ENCODE measurements at places on chromosomes 3 and 15. TPM values are rescaled to one million over a fixed set of nuclear protein-coding genes. Genes with fewer than 3 reads are reported as not detected.

GRCh38 chr15:51585986-51586385 is 36.6 kb downstream of the DMXL2 start:
- no peak overlapping the region for H3K4me3 ChIP-seq
- no peaks in the 10 kb centered on the region for H3K4me1 ChIP-seq
- DNase-seq = no peak
- no peak overlapping the region for H3K27ac ChIP-seq
- no peaks in the 10 kb centered on the region for H3K36me3 ChIP-seq
- H3K27me3 ChIP-seq = peaks cover 2% of the 10 kb centered on the region

DNA sequence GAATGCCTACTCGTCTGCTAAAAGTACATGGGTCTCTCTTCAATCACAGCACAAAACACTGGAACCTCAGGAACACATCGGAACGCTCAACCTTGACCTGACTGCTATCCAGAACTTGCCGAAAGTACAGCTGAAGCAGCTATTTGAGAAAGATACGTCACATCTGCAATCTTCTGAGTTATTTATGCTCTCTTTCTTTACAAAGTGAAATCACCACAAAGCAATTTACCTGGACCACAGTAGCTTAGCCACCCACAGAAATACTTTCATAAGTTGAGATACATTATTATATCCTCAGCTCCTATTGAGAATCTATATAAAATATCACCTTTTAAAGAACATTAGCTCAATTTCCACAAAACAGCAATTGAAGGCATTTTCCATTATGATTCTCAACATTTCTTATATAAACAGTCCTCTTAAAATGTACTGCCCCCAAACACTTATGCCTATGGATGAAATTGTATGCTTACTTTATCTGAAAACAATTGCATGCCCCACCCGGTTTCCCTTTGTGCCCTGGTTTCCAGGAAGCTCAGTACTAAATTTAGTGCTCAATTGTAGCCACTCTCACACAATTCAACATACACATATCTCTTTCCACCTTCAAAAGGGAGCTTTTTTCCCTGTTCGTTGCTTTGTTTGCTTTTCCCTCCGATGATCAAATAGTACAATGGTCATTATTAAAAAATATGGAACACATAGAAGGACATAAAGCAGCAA is 31.8 kb downstream of the HEG1 start:
- no peak for DNase-seq
- H3K4me3 ChIP-seq = no peak overlapping the region
- peaks cover 58% of the 10 kb centered on the region for H3K36me3 ChIP-seq
- no peaks in the 10 kb centered on the region for H3K27me3 ChIP-seq
- peaks cover 32% of the 10 kb centered on the region for H3K4me1 ChIP-seq

DNA sequence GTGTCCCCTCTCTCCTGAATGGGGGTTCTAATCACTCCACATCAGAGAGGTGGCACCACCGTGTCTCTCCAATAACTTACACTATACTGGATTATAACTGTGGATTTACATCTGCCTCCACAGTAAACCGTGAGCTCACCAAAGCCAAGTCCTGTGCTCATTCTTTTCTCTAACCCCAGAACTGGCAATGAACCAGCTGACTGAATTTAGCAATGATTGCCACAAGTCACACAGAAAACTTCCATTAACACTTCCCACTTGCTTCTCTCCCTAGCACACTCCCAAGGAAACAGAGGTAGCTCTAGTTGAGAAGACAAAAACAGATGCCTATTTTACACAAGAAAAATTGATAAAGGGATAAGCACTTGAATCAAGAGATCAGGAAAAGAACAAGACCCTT is 361.3 kb downstream of the ULK4 start:
- no peak overlapping the region for H3K4me3 ChIP-seq
- H3K4me1 ChIP-seq = no peaks in the 10 kb centered on the region
- H3K27ac ChIP-seq = no peak overlapping the region

The SLC28A2 gene
- total RNA-seq = not detected

GRCh38 chr15:100349321-100349695 is 7.5 kb upstream of the ADAMTS17 start:
- no peaks in the 10 kb centered on the region for H3K27me3 ChIP-seq
- no peak overlapping the region for H3K27ac ChIP-seq
- no peaks in the 10 kb centered on the region for H3K4me1 ChIP-seq
- no peaks in the 10 kb centered on the region for H3K36me3 ChIP-seq
- DNase-seq = no peak

The PIGZ gene
- 0.72 TPM for total RNA-seq

The SUSD5 gene
- not detected for total RNA-seq

DNA sequence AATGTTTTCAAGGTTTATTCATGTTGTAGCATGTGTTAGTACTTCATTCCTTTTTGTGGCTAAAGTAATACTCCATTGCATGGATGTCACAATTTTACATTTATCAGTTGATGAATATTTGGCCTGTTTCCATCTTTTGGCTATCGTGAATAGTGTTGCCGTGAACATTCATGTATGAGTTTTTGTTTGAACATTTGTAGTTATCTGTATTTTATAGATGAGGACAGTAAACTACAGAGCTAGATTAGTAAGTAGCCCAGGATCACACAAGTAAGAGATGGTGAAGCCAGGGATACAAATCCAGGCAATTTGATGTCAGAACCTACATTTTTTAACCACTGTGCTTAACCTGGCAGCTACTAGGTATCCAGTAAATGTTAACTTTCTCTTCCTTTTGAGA is 63.2 kb downstream of the ASTE1 start:
- no peak for DNase-seq
- H3K36me3 ChIP-seq = peaks cover 4% of the 10 kb centered on the region
- H3K27me3 ChIP-seq = no peaks in the 10 kb centered on the region

DNA sequence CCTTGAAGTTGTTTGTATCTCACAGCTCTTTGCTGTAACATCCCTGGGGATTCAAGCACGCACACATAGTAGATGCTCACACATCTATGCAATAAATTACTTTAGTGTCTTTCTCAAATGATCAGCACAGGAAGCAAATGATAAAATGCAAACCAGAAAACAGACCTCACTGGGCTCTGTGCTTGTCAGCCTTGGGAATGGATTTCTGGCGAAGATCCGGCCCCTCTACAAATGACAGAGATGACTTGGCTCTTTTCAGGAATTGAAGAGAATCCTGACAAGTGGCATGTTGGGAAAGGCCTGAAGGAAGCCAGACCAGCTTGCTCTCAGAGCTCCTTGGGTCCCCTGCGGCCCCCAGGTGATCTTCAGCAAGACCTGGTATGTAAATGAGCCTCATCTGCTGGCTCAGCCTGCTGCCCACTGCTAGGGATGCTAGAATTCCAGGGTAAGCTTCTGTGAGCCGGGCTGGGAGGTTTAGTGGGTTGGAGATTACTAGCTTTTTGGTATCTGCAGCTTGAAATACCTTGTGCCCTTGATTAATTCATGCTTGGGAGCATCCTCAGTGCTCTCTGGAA is 54.1 kb downstream of the LPP start:
- H3K4me1 ChIP-seq = no peaks in the 10 kb centered on the region
- H3K27me3 ChIP-seq = no peaks in the 10 kb centered on the region
- no peak overlapping the region for H3K4me3 ChIP-seq
- peaks cover 4% of the 10 kb centered on the region for H3K36me3 ChIP-seq

GRCh38 chr3:111823341-111823855 is 35.7 kb upstream of the PHLDB2 start:
- H3K4me1 ChIP-seq = no peaks in the 10 kb centered on the region
- H3K27me3 ChIP-seq = no peaks in the 10 kb centered on the region
- no peak for DNase-seq
- H3K27ac ChIP-seq = no peak overlapping the region
- no peak overlapping the region for H3K4me3 ChIP-seq

DNA sequence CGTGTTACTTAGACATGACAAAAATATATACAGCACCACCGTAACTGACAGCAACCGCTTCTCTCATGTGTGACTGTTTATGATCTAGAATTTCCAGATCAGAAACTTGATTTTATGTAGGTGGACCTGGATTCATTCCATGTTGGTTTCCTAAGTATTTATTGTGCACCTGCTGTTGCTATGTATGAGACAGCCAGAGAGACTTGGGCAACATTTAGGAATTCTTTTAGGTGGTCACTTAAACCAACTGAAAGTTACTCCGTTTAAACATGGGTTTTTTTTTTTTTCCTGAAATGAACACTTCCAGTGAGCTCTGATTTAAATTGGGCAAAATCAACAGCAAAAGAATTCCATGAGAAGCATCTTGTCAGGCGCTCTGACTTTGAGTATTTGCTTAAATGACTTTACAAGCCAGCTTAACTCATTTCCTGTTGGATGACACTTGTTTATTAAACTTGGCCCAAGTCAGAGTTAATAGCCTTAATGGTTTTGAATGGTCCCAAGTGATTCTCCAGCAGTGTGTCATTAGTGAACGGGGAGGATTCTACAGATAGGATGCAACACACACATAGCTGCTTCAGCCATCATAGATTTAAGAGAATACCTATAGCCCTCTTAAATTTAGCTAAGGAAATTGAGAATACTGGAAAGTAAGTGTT is 31.8 kb downstream of the MITF start:
- H3K27ac ChIP-seq = no peak overlapping the region
- no peaks in the 10 kb centered on the region for H3K27me3 ChIP-seq
- no peaks in the 10 kb centered on the region for H3K36me3 ChIP-seq
- H3K4me1 ChIP-seq = no peaks in the 10 kb centered on the region

GRCh38 chr15:94582368-94582767 is 351.0 kb downstream of the MCTP2 start:
- peaks cover 10% of the 10 kb centered on the region for H3K27me3 ChIP-seq
- no peak overlapping the region for H3K27ac ChIP-seq
- no peaks in the 10 kb centered on the region for H3K36me3 ChIP-seq
- peaks cover 16% of the 10 kb centered on the region for H3K4me1 ChIP-seq
- no peak overlapping the region for H3K4me3 ChIP-seq
- no peak for DNase-seq

The COLQ gene
- total RNA-seq = 10.2 TPM

DNA sequence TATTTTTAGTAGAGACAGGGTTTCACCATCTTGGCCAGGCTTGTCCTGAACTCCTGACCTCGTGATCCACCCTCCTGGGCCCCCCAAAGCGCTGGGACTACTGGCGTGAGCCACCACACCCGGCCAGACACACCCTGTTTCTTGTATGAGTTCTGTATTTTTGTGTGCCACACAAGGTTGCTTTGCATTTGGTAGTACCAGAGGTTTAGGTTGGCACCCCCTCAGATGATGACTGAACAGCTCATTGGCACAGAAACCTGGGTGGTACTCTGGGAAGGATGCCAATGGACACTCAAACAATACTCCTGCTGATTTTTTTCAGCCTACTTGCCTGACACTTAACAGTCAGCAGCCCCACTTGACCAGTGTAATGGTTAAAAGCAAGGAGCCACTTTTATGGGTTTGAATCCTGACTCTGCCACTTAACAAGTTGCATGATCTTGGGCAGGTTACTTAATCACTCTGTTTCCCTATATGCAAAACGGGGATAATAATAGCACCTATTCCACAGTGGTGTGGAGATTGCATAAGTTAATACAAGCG is 39.2 kb upstream of the BCL2A1 start:
- no peak overlapping the region for H3K4me3 ChIP-seq
- H3K36me3 ChIP-seq = no peaks in the 10 kb centered on the region
- H3K27me3 ChIP-seq = no peaks in the 10 kb centered on the region

DNA sequence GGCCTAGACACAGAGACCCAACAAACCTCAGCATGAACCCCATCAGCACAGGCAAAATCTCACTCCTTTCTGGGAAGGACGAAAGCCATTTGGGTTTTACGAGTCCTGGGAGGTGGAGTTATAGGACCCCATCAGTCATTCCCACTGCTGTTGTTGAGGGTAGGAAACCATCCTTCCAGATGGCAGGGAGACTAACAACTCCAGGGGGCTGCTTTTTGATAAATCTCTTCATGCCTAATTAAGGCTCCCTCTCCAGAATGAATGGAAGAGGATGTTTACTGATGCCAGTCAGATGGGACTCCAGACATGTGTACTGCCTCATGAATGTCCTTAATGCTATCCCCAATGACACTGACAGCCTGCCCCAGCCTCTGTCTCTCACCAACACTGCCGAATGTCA is 75.3 kb downstream of the ST8SIA2 start:
- peaks cover 19% of the 10 kb centered on the region for H3K27me3 ChIP-seq
- H3K27ac ChIP-seq = no peak overlapping the region
- no peaks in the 10 kb centered on the region for H3K36me3 ChIP-seq
- H3K4me1 ChIP-seq = no peaks in the 10 kb centered on the region
- no peak overlapping the region for H3K4me3 ChIP-seq

- peak overlapping the region; percentile 70 for H3K4me3 ChIP-seq
- no peaks in the 10 kb centered on the region for H3K36me3 ChIP-seq
- H3K27me3 ChIP-seq = no peaks in the 10 kb centered on the region
Observed at GRCh38 chr3:196712514-196713413, 587 bp downstream of the PIGX start.

- no peak for DNase-seq
Observed at GRCh38 chr3:111963424-111963823, 15.4 kb upstream of the ABHD10 start.

- H3K36me3 ChIP-seq = no peaks in the 10 kb centered on the region
- no peak overlapping the region for H3K4me3 ChIP-seq
- no peaks in the 10 kb centered on the region for H3K4me1 ChIP-seq
- H3K27ac ChIP-seq = no peak overlapping the region
- no peak for DNase-seq
Observed at GRCh38 chr3:131728898-131729642, 226.3 kb upstream of the MRPL3 start.

- H3K4me1 ChIP-seq = peaks cover 4% of the 10 kb centered on the region
- DNase-seq = no peak
- H3K4me3 ChIP-seq = no peak overlapping the region
- no peaks in the 10 kb centered on the region for H3K36me3 ChIP-seq
Observed at GRCh38 chr15:71110405-71111180, 4.7 kb upstream of the THSD4 start.

DNA sequence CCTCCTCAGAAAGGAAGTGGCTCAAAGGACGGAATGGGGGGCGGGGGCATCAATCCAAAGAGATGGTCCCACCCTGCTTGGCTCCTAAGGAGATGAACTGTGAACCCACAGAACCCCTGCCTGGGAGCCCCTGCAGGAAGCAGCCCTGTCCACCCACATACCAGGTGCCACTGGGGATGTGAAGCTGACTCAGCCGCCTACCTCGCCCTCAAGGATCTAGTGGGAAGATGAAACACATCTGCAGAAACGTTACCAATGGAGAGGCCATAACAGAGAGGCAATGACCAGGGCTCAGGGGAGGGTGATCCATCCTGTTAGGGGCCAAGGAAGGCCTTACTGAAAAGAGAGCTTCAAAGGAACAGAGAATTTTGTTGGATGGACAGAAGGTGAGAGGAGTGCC is 35.1 kb downstream of the EAF1 start:
- no peak overlapping the region for H3K4me3 ChIP-seq
- no peak overlapping the region for H3K27ac ChIP-seq
- no peak for DNase-seq
- H3K36me3 ChIP-seq = no peaks in the 10 kb centered on the region
- no peaks in the 10 kb centered on the region for H3K27me3 ChIP-seq

GRCh38 chr3:127483902-127484591 is 106.5 kb downstream of the TPRA1 start:
- no peaks in the 10 kb centered on the region for H3K36me3 ChIP-seq
- peaks cover 55% of the 10 kb centered on the region for H3K27me3 ChIP-seq
- no peak overlapping the region for H3K4me3 ChIP-seq
- DNase-seq = no peak
- H3K4me1 ChIP-seq = no peaks in the 10 kb centered on the region

GRCh38 chr3:65443739-65444446 is 594.8 kb downstream of the MAGI1 start:
- DNase-seq = no peak
- no peak overlapping the region for H3K4me3 ChIP-seq
- no peaks in the 10 kb centered on the region for H3K36me3 ChIP-seq
- no peak overlapping the region for H3K27ac ChIP-seq
- H3K27me3 ChIP-seq = no peaks in the 10 kb centered on the region
- no peaks in the 10 kb centered on the region for H3K4me1 ChIP-seq
